Occipital lobe (tissue), 3 donors: ENCODE measurements at places on chromosomes 5 and 9.

DNA sequence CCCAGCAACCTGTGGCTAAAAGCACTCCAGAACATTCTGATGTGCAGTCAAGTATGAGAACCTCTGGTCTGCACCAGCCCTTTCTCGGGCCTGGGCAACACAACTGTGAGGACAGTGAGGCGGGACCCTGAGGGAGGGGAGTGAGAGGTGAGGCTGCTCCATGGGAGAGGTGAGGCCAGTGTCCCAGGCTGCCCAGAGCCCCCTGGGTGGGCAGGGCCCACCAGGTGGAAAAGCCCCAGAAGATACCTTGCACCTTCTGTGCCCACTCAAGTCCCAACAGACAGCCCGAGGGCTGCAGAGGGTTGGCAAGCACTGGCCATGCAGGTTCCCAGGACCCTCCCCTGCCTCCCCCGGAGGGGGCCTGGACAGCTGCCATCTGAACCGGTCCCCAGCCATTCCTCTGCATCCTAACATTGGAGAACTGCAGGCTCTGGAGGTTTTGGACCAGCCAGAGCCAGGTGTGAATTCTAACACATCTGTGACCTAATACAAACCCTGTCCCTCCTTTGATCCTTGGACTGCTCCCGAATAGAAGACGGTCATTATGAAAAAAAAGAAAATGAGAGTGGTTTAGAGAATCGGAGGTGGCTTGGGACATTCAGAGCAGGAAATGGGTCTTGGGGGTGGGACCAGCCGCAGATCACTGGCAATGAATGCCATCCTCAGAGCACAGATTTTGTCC is 57.0 kb downstream of the DUSP1 start:
- no peak for DNase-seq

GRCh38 chr9:95250462-95251221 is 66.9 kb downstream of the FANCC start:
- DNase-seq, result no peak

DNA sequence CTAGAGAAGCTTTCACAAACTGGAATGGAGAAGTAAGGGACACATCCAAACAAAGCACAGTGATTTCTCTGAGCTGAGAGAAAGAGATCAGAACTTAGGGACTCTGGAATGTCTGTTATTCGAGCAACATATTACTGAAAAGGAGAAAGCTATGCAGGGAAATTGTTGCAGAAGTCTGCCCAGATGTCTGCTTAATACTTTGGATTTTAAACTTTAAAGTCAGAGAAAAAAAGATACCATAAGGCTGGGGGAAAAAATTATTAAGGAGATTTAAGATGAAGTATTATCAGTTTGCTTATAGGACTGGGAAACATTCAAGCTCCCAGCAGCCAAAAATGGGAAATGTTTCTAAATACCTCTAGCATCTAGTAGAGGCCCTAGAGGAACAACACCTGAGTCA is 803.9 kb downstream of the TAF11L14 start:
- DNase-seq, result no peak

DNA sequence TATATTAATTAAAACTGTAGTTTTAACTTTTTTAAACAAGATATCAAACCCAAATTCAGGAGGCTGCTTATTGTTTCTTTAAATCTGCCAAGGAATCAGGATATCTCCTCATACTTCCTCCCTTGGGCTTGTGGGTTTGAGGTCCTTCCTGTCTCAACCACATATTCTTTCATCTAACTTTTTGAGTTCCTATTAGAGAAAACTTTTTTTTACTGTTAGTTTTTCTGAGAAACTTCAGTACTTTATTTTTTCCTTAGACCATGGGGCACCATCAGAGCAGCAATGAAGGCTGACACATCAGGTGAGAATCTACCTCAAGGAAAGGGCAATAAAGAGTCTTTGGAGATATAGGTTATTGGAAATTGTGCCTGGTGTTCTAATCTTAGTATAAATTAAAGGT is 56.7 kb downstream of the TSSK1B start:
- no peak for DNase-seq

- no peak for DNase-seq
Observed at GRCh38 chr9:124611106-124611505, 103.9 kb upstream of the NR5A1 start.

DNA sequence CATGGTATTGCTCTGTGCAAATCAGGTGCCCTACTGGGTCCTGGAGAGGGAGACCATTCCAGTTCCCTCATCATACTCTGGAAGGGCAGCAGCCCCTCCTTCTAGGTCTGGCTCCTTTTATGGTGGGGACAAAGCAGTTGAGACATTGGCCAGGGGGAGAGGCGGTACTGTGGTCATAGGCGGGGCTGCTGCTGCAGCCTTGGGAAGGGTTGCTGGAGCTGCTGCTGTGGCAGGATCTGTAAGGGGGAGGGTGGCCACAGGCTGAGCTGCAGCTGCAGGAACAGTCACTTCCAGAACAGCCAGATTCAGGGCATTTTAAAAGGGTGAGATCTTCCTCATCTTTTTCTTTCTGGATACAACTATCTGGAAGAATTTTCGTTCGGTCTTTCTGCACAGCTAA is 233.0 kb upstream of the SGCD start:
- DNase-seq, result peak; percentile 22

DNA sequence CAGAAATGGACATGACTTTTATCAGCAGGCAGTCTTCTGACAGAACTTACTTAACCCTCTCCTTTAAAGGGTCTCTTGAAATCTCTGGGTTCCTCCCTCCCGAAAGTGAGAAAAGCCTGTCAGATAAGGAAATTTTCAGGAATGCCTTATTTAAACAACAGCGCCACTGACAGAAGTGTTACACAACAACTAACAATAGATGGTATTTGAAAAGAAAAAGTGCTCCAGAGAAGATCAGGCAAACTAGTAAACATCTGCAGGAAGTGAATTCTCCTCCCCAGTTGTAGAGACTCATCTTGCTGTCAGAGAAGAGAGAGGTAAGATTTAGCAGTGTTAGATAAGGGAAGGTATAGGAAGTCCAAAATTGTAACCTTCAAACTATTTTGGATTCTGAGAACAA is 107.2 kb upstream of the NFIL3 start:
- DNase-seq, result no peak

- DNase-seq, result no peak
Observed at GRCh38 chr5:35438786-35439185, 178.9 kb upstream of the SPEF2 start.

- DNase-seq, result no peak
Observed at GRCh38 chr5:27252911-27253310, 214.5 kb upstream of the CDH9 start.

GRCh38 chr5:148387325-148387724 is 3.6 kb downstream of the FBXO38 start:
- DNase-seq, result no peak

DNA sequence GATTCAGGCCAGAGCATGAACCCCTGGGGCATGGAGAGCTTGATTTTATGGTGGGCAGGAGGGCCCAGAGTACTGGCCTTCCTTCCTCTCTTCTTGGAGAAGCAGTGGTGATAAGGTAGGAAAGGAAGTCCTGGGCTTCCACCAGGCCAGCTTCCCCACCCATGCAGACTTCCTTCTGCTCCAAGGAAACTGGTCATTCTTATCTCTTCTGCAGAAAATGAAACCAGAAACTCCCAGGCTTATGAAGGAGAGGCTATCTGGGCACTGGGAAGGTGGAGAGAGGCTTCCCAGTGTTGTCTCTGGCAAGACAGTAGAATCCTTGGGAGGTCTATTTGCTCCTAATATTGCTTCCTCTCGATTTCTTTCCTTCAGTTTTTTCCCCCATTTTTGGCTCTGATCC is 110.5 kb upstream of the EQTN start:
- no peak for DNase-seq

- peak; percentile 86 for DNase-seq
Observed at GRCh38 chr9:127578952-127579853, 32.9 kb upstream of the STXBP1 start.

DNA sequence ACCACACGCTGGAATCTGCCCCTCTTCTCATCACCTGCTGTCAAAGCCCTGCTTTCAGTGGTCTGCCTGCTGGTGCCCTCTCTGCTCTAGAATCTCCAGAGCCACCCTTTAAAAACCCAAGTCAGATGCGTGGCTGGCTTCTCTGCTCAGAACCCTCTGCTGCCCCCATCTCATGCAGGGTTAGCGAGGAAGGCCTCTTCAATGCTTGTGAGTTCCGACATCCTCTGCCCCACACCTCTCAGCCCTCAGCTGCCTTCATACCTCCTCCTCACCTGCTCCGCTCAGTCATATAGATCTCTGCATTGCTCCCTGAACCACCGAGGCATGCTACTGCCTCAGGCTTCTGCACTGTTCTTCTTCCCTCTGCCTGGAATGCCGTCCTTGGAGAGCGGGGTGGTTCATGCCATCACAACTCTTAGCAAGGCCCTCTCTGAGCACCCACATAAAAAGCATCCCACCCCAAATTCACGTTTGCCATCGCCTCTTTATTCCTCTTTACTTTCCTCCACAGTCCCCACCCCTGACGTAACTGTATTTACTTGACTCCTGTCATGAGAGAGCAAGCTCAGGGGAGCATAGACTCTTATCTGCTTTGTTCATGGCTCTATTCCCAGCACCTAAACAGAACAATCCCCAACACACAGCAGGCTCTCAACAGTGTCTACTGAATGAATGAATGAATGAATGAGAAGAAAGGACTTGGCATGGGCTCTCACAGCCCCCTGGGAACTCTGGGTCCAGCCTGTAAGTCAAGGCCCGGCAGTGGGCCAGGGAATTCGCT is 10.4 kb downstream of the SHB start:
- DNase-seq, result no peak

- DNase-seq, result no peak
Observed at GRCh38 chr5:137367951-137368350, 131.2 kb downstream of the SPOCK1 start.

- DNase-seq, result no peak
Observed at GRCh38 chr5:63131626-63132285, 553.1 kb downstream of the LRRC70 start.

GRCh38 chr5:151150471-151151262 is 6.9 kb downstream of the ANXA6 start:
- DNase-seq, result peak; percentile 33

DNA sequence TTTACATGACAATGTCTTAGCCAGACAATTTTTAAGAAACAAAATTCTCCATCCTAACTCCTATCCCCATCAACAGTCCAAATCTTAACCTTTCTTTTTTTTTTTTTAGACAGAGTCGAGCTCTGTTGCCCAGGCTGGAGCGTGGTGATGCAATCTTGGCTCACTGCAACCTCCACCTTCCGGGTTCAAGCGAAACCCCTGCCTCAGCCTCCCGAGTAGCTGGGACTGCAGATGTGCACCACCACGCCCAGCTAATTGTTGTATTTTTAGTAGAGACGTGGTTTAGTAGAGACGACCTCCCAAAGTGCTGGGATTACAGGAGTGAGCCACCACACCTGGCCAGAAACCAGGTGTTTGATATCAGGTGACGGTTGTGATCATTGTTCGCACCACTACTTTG is 10.2 kb downstream of the ABL1 start:
- no peak for DNase-seq

DNA sequence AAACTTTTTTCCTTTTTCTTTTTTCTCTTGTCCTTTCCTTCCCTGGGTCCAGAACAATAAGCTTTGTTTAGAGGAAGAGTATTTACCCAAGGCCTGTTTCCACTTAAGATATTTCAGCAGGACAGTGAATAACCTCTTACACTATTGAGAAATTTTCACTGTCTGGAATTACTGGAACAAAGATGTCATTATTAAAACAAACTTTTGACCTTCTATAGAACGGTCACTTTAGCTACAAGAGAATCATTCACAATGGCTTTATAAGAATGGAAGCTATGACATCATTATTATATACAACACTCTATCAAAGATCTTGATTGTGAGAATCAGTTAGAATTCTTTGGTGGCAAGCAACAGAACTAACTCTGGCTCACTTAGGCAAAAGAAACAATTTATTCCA is 22.0 kb upstream of the ARHGAP26 start:
- no peak for DNase-seq

DNA sequence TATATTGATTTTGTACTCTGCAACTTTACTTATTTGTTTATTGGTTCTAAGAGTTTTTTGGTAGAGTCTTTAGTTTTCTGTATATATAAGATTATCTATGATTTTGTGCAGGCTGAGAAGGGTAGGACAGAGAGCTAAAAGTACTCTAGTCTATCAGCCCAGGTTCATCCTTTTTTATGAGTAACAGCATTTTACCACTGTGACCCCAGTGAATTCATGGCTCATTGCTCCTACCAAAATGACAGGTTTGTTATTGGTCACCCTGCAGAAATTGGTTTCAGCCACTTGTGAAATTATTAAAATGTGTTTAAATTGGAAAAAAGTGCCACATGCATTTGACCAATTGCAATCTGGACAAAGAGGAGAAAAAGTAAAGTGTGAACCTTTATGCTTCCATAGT is 421.4 kb upstream of the DAB2 start:
- no peak for DNase-seq

DNA sequence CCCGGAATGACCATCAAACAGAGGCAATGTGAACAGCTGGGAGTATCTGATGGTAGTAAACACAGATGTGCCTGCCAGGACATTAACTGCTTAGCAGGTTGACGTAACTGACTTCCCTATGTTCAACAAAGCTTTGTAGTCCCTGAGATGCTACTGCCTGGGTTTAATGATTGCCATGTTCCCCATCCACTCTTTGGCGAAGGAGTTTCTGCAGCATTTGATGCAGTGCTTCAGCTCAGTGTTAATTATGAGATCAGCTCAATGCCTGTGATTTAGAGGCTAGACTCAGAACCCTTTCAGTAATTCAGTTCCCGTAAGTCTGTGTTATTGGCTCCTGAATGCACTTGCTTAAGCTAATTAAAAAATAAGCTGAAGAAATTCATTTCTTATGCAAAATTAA is 547.3 kb upstream of the ZNF608 start:
- no peak for DNase-seq

- peak; percentile 82 for DNase-seq
Observed at GRCh38 chr5:66144834-66145390, 812 bp downstream of the SREK1 start.
